T-helper 17 cell (primary cell): ENCODE measurements at places on chromosomes 11 and 22. TPM values are rescaled to one million over a fixed set of nuclear protein-coding genes. Genes with fewer than 3 reads are reported as not detected.

Gene JHY
- total RNA-seq = 2.2 TPM

Gene CCDC87
- total RNA-seq = 2.3 TPM

Gene TRIM51
- total RNA-seq = 0.17 TPM

Gene OR51E2
- total RNA-seq = not detected

Gene XKR3
- not detected for total RNA-seq

Gene PHOX2A
- total RNA-seq = not detected

Gene OR5D13
- not detected for total RNA-seq

Gene TMEM126A
- 21.1 TPM for total RNA-seq

DNA sequence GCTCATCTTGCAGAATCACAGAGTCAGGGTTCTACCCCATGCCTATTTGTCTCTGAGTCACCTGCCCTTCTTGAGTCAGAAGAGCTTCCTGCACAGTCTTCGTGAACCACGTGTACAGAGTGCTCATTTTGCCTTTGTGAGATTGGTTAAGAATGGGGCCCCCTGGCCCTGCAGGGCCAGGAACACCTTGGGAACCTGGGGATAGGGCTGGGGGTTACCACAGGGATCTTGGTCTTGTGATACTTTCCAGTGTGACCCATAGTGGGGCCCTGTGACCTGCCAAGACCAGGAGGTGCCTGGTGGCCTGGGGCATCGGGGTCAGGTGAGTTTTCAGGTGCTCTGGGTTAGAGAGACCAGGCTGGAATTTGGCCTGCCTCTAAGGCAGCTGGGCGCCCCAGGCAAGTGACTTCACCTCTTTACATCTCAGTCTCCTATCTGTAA is 9.4 kb downstream of the TMPRSS13 start:
- peaks cover 15% of the 10 kb centered on the region for H3K4me1 ChIP-seq
- DNase-seq = no peak
- no peaks in the 10 kb centered on the region for H3K27me3 ChIP-seq
- peak overlapping the region; percentile 11 for H3K27ac ChIP-seq

GRCh38 chr11:116055064-116055463 is 550.8 kb upstream of the CADM1 start:
- no peaks in the 10 kb centered on the region for H3K4me1 ChIP-seq
- H3K36me3 ChIP-seq = no peaks in the 10 kb centered on the region
- H3K4me3 ChIP-seq = no peak overlapping the region
- no peak for DNase-seq
- H3K27ac ChIP-seq = no peak overlapping the region

- peaks cover 9% of the 10 kb centered on the region for H3K27me3 ChIP-seq
- H3K4me3 ChIP-seq = no peak overlapping the region
- H3K4me1 ChIP-seq = no peaks in the 10 kb centered on the region
These were observed 95.3 kb upstream of the OR9G4 start for GRCh38 chr11:56843816-56844215.

- peak overlapping the region; percentile 94 for H3K27ac ChIP-seq
- peaks cover 4% of the 10 kb centered on the region for H3K36me3 ChIP-seq
- H3K4me1 ChIP-seq = peaks cover 52% of the 10 kb centered on the region
- no peaks in the 10 kb centered on the region for H3K27me3 ChIP-seq
These were observed 988 bp downstream of the TNRC6B start for GRCh38 chr22:40178417-40179409.

- no peaks in the 10 kb centered on the region for H3K4me1 ChIP-seq
- no peak for DNase-seq
- H3K36me3 ChIP-seq = no peaks in the 10 kb centered on the region
- peaks cover 8% of the 10 kb centered on the region for H3K27me3 ChIP-seq
- no peak overlapping the region for H3K4me3 ChIP-seq
These were observed 5.6 kb downstream of the OR52R1 start for GRCh38 chr11:4798427-4799183.

DNA sequence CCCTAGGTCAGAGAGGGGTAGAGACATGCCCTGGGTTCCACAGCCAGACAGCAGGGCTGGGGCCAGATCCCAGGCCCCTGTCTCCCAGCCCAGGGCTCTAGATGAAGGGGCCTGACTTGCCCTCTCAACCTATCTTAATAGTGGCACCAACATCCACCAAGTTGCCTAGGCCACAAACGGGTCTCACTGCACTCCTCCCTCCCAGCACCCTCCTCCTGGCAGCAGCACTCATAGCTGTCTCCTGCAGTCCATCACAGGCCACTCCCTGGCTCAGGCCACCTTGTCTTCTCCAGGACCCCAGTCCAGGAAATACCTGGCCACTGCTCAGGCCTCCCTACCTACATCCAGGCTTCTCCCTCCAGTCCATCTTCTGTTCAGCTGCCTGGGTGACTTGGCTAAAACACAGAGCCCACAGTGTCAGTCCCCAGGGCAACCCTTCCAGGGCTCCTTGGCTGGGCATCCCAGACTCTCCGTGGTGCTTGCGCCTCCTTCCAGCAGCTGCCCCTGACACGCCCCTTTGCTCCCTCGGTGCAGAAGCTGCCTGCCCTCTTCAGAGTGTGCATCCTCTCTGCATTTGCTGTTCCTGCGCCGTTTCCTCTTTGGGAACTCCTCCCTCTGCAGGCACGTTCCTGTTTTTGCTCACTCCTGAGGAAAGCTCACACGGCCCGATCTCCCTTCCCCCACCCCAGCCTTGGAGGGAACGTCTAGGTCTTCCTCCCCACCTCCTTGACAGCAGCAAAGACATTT is 40.5 kb downstream of the LRRC32 start:
- DNase-seq = no peak
- H3K4me3 ChIP-seq = peak overlapping the region; percentile 56
- H3K27ac ChIP-seq = peak overlapping the region; percentile 85
- peaks cover 23% of the 10 kb centered on the region for H3K4me1 ChIP-seq
- no peaks in the 10 kb centered on the region for H3K36me3 ChIP-seq

- peaks cover under 1% of the 10 kb centered on the region for H3K27me3 ChIP-seq
- H3K27ac ChIP-seq = peak overlapping the region; percentile 49
- peaks cover 2% of the 10 kb centered on the region for H3K36me3 ChIP-seq
- H3K4me3 ChIP-seq = peak overlapping the region; percentile 99
These were observed 1.0 kb downstream of the FUT4 start for GRCh38 chr11:94544646-94545263.

DNA sequence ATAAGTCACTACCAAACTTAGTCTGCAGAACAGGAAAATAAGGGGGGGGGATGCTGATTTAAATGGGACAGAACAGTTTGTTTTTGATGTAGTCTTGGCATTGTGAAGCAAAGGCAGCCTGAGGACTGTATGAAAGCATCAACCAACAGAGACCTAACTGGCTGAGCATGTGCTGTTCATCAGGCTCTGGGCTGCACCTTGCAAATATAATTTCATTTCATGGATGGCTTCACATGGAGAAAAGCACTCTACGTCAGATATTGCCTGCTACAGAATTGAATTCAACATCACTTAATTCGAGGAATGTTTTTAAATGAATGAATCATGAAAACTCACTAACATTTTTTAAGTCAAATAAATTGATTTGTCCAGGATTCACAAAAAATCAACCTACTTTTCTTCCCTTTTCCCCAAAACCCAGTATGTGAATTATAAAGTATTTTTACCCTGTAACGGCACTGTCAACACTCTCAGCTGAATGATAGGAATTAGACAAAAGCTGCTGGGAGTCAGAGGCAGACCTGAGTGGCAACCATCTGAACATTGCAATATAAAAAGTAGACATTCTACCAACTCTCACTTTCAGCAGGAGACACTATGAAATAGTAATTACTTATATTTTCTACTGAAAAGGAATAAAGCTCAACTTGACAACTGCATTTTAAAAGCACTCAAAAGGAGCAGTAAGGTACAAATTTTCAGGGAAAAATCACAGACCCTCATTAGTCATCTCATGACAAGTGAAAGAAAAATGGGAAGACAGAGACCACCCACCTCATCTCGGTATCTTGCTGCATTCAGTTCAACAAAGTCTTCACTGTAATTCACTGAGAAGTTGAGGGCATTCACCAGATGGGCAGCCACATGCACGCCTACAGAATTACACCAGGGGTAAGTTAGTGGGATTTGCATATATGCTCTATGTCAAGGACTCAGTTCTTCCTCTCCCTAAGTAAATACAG is 47.5 kb downstream of the NOX4 start:
- H3K36me3 ChIP-seq = no peaks in the 10 kb centered on the region
- no peaks in the 10 kb centered on the region for H3K27me3 ChIP-seq
- H3K4me1 ChIP-seq = no peaks in the 10 kb centered on the region
- no peak overlapping the region for H3K4me3 ChIP-seq
- no peak for DNase-seq

- H3K27ac ChIP-seq = no peak overlapping the region
- peaks cover 17% of the 10 kb centered on the region for H3K27me3 ChIP-seq
- H3K36me3 ChIP-seq = no peaks in the 10 kb centered on the region
- no peak overlapping the region for H3K4me3 ChIP-seq
These were observed 536.6 kb downstream of the SOX6 start for GRCh38 chr11:15819679-15820286.

DNA sequence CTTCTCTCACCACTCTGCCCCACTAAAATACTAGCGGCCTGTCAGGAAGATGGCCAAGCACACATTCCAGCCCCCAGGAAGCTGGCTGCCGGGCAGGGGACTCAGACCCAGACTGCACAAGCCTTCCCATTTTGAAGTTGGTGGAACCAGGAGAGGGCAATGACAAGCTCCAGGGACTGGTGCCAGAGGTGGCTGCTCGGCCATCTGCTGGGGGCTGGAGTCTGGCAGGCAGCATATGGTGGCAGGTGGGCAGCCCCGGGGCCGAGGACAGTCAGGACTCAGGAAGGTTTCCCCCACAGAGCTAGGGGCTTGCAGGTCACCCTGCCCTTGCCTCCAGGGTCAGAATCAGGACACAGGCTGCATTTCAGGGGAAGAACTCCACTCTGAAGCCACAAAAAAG is 22.6 kb downstream of the KCNJ5 start:
- DNase-seq = no peak
- H3K4me1 ChIP-seq = no peaks in the 10 kb centered on the region
- H3K36me3 ChIP-seq = peaks cover 5% of the 10 kb centered on the region

- DNase-seq = no peak
- no peak overlapping the region for H3K27ac ChIP-seq
- no peak overlapping the region for H3K4me3 ChIP-seq
- H3K36me3 ChIP-seq = peaks cover 2% of the 10 kb centered on the region
- H3K4me1 ChIP-seq = peaks cover 2% of the 10 kb centered on the region
These were observed 15.6 kb downstream of the LRRC32 start for GRCh38 chr11:76654980-76655379.

- H3K36me3 ChIP-seq = peaks cover 2% of the 10 kb centered on the region
- H3K27ac ChIP-seq = no peak overlapping the region
- H3K27me3 ChIP-seq = peaks cover 11% of the 10 kb centered on the region
- DNase-seq = no peak
- H3K4me1 ChIP-seq = no peaks in the 10 kb centered on the region
These were observed 56.1 kb downstream of the PIWIL4 start for GRCh38 chr11:94623120-94623735.

GRCh38 chr22:31945443-31945855 is 1.1 kb downstream of the YWHAH start:
- no peak for DNase-seq
- H3K4me1 ChIP-seq = peaks cover 18% of the 10 kb centered on the region
- no peak overlapping the region for H3K27ac ChIP-seq

- no peak overlapping the region for H3K27ac ChIP-seq
- H3K4me3 ChIP-seq = no peak overlapping the region
- DNase-seq = no peak
- peaks cover 4% of the 10 kb centered on the region for H3K36me3 ChIP-seq
- H3K27me3 ChIP-seq = no peaks in the 10 kb centered on the region
- peaks cover 5% of the 10 kb centered on the region for H3K4me1 ChIP-seq
These were observed 67.9 kb upstream of the PITPNB start for GRCh38 chr22:27986937-27987336.

DNA sequence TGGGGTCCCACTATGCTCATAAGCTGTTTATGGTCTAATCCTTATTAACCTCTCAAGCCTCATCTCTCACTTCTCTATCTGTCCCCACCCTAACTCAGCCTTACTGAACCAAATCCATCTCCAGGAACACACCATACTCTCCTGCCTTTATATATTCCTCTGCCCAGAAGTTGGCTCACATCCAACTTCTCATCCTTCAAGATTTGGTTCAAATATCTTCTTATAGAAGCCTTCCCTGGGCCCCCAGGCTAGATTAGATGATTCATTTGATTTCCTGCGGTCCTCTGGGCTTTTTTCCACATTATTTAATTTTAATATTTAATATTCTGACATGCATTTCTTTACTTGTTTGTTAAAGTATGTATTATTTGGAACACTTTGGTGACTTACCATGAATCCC is 23.2 kb downstream of the MEI1 start:
- no peak for DNase-seq
- H3K27ac ChIP-seq = no peak overlapping the region
- no peak overlapping the region for H3K4me3 ChIP-seq

DNA sequence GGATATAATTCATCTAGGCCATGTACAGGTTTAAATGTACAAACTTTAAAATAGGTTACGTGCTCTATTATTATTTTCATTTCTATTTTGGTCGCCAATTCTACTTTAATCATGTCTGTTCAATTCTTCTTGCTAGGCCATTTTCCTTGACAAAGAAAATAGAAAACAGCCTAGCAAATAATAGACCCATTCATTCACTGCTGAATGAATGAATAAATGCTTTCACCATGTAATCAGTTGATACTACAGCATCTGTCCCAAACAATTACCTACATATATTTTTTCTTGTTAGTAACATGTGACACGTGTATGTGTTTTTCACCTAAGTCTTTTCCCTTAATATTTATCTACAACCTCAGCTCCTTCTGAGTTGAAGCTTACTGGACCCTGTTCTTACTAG is 27.5 kb downstream of the SNX19 start:
- DNase-seq = no peak
- no peaks in the 10 kb centered on the region for H3K27me3 ChIP-seq
- H3K4me3 ChIP-seq = no peak overlapping the region

DNA sequence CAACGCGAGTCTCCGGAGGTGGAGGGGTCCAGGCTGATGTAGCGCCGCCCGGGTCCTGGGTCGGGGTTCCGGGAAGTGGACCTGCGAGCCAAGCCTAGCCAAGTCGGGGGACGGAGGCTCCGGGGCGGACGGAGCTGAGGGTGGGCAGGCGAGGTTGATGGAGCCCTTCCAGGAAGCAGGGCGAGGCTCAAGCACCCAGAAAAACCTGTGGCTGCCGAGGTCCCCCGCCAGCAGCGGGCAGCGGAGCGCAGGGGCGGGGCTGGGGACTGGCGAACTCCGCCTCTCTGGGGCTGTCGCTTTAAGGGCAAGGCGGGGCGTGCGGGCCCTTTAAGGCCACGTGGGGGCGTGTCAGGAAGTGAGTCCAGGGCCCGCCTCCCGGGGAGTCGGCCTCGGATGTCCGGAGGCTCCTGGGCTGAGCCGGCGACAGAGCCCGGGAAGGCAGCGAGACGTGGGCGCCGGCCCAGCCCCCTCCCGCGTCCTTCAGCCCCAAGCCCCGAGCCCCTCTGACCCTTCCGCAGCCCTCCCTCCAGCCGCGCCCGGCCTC is at the start of gene SLC35C1:
Gene SLC35C1 (plus strand): TSS at position 389 of the 544 bp plus-strand sequence. CDS start 653 bp downstream, outside the sequence.
- no peaks in the 10 kb centered on the region for H3K36me3 ChIP-seq
- H3K27me3 ChIP-seq = no peaks in the 10 kb centered on the region
- peaks cover 23% of the 10 kb centered on the region for H3K4me1 ChIP-seq
- H3K4me3 ChIP-seq = peak within 1 kb of the TSS; percentile 95

DNA sequence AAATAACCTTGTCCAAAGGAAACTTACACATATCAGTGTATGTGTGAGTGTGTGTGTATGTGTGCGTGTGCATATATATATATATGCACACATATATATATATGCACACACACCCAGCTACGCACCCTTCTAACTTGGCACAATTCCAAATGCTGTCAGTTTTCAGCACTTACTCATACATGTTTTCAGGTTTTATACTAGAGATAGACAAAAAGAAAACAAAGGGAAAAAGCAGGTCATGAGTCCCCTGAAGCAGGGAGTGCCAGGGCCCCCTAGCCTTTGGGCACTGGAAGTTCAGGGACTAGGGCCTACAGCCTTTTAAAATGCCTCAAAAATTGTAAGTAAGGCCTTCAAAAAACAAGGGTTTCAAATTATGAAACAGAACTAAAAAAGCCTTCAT is 265.4 kb downstream of the CADM1 start:
- no peak for DNase-seq
- H3K36me3 ChIP-seq = no peaks in the 10 kb centered on the region
- H3K4me1 ChIP-seq = no peaks in the 10 kb centered on the region
- no peaks in the 10 kb centered on the region for H3K27me3 ChIP-seq
- H3K27ac ChIP-seq = no peak overlapping the region
